HT1080 (cell line): ENCODE measurements at places on chromosomes 16 and 17.

DNA sequence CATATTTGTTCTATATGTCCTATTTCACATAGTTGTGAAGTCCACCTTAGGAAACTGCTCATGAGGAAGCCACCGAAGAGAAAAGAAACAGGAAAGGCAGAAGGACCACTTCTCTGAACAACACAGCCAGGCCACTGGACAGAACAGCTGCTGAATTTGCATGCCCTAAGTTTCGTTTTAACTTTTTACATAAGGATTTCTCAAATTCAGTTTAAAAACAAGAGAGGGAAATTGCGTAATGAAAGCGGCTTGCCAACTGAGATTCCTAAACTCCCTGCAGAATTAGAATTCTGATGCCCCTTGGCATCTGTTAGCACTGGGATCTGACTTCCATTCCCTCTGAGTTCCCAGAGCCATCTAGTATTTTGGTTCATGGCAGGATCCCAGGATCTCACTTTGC lies 5.0 kb upstream of the CCL8 start:
- no peak for DNase-seq

DNA sequence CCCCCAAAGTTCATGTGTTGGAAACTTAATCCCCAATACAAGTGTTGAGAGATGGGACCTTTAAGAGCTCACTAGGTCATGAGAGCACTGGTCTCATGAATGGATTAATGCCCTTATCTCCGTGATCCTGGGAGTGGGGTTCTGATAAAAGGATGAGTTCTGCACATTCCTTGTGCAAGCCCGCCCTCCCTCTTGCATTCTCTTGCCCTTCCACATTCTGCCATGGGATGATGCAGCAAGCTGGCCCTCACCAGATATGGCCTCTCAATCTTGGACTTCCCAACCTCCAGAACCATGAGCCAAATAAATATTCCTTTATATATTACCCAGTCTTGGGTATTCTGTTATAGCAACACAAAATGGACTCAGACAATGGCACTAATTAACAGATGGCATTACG lies 14.1 kb downstream of the GLG1 start:
- DNase-seq, result no peak

GRCh38 chr16:12754824-12755543 lies 48.7 kb downstream of the CPPED1 start:
- peak; percentile 19 for DNase-seq

DNA sequence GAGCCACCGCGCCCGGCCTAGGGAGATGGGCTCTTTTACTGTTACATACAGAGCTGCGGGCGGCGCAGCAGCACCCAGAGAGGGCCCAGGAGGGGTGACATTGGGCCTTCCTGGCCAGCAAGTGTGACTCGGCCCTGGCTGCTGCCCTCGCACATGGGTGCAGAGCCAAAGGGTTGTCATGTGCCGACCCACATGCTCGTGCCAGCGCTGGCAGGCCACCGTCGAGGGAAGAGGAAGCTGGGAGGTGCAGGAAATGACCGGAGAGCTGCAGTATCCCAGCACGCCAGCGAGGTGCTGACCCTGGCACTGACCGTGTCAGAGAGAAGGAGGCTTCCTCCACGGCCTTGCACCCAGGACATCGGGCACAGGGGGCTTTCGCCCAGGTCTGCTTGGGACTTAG lies 8.0 kb downstream of the ENDOV start:
- no peak for DNase-seq

GRCh38 chr17:28957277-28957991 lies 6.1 kb upstream of the PHF12 start:
- no peak for DNase-seq

GRCh38 chr16:29148867-29149272 lies 164.0 kb downstream of the LAT start:
- no peak for DNase-seq

- DNase-seq, result no peak
Observed at GRCh38 chr17:68294196-68294555, 2.9 kb downstream of the ARSG start.

DNA sequence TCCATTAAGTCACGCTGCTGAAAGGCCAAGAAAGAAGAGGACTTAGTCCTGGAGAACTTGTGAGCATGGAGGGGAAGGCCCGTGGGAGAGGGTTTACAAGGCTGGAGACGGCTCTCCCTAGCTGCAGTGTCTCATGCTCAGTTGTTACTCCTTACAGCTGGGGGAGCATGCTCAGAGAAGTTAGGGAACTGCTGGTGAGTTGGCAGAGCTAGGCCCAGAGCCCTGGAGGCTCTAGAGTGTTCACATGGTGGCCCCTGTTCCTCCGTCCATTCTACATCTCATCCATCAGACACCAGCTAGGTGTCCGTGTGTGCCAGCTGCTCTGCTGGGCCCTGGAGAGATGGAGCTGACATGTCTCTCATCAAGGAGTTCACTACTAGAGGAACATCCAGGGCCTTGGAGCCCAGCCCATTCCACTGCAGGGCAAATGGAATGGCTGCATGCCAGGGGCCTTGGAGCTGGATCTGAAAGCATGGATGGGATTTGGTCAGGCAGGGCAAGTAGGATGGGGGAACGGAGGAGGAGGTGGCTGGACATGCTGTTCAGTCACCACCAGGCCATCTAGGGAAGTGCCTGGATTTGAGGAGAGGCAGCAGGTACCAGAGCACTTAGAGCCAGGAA lies 6.3 kb downstream of the XYLT2 start:
- DNase-seq, result no peak

- no peak for DNase-seq
Observed at GRCh38 chr16:2698965-2699750, 16.8 kb downstream of the KCTD5 start.

- no peak for DNase-seq
Observed at GRCh38 chr17:81210466-81210865, 12.3 kb downstream of the CEP131 start.

DNA sequence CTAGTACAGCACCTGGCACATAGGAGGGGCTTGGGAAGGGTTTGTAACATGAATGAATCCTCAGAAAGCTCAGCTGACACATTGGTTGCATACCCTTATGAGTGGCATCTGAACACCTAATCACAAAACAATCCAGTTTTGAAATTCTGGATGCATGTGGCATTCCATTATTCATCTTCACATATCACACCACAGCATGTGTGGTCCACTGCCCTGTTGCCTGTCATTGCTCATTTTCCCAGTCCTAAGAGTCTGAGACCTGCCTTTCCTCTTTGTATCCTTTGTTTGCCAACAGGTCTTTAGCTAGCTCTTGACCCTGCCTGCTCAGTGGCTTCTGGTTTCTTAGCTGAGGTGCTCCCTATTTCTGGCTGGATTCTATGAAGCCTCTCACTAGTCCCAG lies 170.8 kb upstream of the ASIC2 start:
- DNase-seq, result no peak

- DNase-seq, result no peak
Observed at GRCh38 chr17:75695830-75696271, 25.4 kb upstream of the ITGB4 start.

- peak; percentile 91 for DNase-seq
Observed at GRCh38 chr17:44108440-44109311, 14.8 kb downstream of the HDAC5 start.

- DNase-seq, result no peak
Observed at GRCh38 chr17:62381561-62381960, 1.2 kb downstream of the EFCAB3 start.

- no peak for DNase-seq
Observed at GRCh38 chr16:8537691-8538342, 52.5 kb downstream of the TMEM114 start.

DNA sequence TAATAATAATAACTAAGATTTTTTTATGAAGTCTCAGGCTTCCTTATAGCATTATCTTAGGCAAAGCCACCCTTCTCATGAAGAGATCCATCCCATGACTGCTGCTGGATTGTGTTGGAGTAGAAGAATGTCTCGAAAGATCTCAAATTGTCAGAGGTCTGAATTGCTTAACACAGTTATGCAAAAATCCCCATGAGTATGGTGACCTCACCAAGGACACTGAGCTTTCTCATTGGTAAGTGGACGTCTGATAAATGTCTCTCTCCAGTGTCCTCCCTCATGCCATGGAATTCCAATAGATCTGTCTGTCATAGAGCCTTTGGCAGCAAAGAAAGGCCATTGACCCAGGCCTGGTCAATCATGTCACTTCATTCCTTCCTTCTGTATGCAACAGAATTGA lies 264.5 kb downstream of the CDH11 start:
- no peak for DNase-seq

DNA sequence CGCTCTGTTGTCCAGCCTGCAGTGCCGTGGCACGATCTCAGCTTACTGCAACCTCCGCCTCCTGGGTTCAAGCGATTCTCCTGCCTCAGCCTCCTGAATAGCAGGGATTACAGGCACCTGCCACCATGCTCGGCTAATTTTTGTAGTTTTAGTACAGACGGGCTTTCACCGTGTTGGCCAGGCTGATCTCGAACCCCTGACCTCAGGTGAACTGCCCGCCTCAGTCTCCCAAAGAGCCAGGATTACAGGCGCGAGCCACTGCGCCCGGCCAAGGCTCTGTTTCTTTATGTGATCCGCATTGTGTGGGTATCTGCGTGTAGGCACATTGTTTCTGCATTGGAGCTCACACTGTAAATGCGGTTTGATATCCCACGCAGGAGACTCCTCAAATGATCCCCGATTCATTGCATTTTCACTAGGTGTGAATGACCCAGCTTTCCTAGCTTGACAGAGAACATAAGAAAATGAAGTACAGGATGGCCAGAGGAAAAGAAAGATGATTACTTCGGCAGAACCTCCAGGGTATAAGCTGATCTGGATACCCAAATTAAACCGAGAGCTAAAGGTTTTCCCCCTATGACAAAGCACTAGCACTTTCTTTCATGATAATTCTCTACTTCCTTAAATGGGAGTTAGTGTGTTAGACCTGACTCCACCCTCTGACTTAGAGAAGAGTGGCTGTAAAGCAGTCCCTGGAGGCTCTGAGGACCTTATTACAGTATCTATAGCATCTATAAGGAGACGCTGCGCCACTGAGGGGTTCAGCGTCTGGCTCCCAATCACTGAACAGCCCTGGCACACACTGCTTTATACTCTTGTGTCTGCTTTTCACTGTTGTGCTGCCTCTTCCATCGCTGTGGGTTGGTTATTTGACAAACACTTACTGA lies 17.3 kb downstream of the COTL1 start:
- DNase-seq, result no peak

GRCh38 chr17:47004906-47005305 lies 25.9 kb upstream of the RPRML start:
- no peak for DNase-seq

- no peak for DNase-seq
Observed at GRCh38 chr16:10180042-10180770, 2.0 kb downstream of the GRIN2A start.

DNA sequence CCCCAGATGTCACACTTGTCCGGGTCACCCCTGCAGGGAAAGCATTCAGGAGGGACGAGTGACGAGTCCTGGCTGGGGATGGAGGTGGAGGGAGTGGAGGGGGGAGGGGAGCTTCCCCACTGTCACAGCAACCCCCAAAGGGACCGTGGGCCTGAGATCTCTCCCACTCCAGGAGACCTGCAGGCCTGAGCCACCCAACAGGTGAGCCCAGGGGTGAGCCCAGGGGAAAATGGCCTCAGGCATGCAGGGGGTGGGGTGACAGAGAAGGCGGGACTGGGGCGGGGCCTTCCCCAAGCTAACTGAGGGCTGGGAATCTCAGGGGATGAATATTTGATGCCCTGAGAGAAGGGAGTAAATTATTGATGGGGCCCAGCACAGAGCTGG lies 2.4 kb downstream of the USH1G start:
- no peak for DNase-seq
